CD4-positive, alpha-beta T cell (primary cell): ENCODE measurements at places on chromosomes 4 and X.

DNA sequence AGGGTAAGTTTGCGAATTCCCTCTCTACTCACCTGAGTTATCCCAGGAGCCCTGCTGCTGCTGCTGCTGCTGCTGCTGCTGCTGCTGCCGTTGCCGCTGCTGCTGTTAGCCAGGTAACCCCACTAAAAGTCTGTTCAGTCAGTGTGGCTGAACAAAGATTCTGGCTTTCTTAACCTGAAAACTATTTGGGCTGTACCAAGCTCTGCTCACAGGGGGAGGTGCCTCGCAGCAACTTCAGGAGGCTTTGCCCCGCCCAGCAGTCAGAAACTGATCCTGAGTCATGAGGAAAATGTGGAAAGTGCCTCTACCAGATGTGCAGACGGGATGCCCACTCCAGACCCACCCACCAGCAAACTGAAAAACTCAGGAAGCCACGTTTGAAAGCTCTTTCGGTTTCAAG lies at the start of gene CAPN6:
CAPN6 (minus strand) TSS at position 145 of the 400 bp plus-strand sequence. CDS start 6,547 bp downstream, outside the sequence.
- no peak for DNase-seq

GRCh38 chrX:11781133-11781532 lies 23.1 kb downstream of the MSL3 start:
- no peak for DNase-seq

GRCh38 chr4:151728679-151729078 lies 32.1 kb downstream of the GATB start:
- no peak for DNase-seq

DNA sequence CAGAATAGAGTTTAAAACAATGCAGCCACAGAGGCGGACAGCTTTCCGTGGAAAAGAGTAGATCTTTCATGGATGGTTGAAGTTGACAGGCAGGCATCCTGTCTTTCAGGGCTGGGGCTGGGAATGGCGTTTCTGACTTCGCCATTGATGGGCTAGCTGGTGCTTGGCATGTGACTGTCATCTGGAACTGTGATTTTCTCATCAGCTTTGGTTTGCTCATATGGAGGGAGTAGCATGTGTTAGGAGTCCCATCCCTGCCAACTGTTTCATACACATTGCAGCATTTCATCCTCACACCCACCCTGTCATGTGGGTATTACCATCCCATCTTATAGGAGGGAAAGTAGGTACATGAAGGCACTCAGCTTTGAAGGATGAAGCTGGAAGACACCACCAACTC lies 49.2 kb upstream of the STX18 start:
- no peak for DNase-seq

- DNase-seq = peak; percentile 32
Observed at GRCh38 chr4:1012034-1012739, 761 bp downstream of the FGFRL1 start.

DNA sequence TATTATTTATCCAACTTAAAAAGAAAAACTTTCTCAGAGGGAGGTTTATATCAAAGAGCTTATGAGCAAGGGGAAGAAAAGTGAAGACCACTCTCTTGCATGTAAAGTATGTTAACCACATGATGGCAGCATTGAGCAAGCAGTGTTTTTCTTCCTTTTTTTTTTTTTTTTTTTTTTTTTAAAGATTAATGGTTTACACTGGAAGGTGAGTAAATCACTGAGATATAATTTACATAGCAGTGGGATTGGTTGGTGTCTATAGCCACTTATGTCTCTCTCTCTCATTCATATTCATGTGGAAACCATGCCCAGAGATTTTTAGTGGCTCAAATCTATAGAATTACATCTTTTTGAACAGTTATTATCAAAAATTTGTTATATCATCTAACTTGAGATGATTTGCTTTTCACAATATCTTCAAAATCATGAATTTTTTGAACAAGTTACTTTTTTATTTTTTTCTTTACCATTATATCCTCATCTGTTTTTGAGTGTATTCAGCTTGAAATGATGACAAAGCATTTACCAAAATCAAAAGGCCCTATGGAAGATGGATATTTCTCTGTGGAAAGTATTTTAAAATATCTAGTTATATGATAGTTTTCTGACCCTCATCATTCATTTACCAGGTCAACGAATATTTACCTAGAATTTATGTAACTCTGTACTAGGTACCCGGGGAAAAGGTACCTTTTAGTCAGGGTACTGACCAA lies 31.6 kb downstream of the MTHFD2L start:
- DNase-seq = no peak

GRCh38 chrX:14927401-14927800 lies 54.2 kb downstream of the MOSPD2 start:
- DNase-seq = no peak

DNA sequence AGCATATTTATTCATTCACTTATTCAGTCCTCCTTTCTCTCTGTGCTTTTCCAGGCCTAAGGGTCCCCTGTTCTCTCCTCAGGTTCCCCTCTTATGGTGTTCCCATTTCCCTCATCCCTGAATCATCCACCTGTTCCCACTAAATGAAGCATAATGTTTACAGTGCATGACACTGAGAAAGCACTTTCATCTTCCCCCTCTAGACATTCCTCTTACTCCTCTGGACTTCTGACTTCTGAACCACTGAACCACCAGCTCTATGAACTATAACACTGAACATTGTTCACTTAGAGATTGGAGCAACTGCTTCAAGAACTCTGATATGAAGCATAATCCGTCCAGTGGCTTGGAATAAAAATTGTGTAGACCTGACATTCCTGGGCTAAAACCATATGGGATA lies 59.5 kb downstream of the CD38 start:
- DNase-seq = no peak

- DNase-seq = no peak
Observed at GRCh38 chrX:39164212-39164611, 363.0 kb downstream of the MID1IP1 start.

DNA sequence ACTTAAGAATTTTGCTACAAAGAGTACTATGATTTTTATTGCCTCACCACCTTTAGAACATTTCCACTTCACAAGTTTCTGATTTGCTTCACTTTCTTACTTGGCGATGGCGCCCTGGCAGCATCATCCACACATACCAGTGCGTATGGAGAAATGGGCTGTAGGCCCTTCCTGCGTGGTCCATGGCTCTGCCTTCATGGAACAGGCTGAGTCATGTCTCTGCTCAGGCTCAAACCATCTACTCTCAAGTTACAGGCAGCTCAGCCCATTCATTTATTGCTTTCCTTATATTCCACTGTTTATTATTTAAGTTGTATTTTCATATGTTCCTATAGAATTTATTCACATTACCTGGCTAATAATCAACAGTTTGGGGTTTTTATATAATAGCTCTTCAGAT lies 21.1 kb downstream of the CASP3 start:
- DNase-seq = no peak

DNA sequence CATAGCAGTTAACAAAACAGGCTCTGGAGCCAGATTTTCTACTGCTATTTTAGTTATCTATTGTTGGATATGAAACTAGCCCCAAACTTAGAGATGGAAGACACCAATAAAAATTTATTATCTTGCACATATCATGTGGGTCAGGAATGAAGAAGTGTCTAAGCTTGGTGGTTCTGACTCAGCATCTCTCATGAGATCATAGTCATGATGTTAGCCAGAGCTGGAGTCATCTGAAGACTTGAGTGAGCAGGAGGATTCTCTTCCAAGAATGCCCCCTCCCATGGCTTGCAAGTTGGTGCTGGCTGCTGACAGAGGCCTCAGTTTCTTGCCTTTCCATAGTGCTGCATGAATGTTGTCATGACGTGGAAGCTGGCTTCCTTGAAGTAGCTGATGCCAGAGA lies 68.2 kb upstream of the TAPT1 start:
- no peak for DNase-seq

- no peak for DNase-seq
Observed at GRCh38 chr4:104989371-104989770, 157.3 kb upstream of the TET2 start.

- DNase-seq = no peak
Observed at GRCh38 chrX:134676436-134676835, 18.2 kb upstream of the PLAC1 start.

DNA sequence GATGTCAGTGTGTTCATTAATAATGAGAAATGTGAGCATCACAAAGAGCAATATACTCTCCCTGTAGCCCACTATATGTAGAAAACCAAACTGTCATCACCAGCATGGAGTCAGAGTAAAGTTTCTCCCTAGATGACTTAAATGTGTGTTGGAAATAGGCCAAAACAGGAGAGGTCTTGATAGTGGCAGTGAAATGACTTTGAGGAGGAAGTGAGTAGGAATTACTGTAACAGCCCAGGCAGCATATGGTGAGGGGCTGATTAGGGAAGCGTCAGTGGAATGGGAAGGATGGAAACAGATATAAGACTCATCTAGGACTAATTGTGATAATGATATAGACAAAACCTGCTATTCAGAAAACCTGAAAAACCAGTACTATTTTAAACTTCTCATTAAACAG lies 83.9 kb downstream of the ATXN3L start:
- DNase-seq = no peak

GRCh38 chr4:6297266-6297815 lies 27.7 kb downstream of the WFS1 start:
- DNase-seq = no peak

- DNase-seq = no peak
Observed at GRCh38 chr4:8029689-8030088, 90.0 kb upstream of the AFAP1 start.

- no peak for DNase-seq
Observed at GRCh38 chr4:121822796-121823504, 733 bp downstream of the CCNA2 start.

DNA sequence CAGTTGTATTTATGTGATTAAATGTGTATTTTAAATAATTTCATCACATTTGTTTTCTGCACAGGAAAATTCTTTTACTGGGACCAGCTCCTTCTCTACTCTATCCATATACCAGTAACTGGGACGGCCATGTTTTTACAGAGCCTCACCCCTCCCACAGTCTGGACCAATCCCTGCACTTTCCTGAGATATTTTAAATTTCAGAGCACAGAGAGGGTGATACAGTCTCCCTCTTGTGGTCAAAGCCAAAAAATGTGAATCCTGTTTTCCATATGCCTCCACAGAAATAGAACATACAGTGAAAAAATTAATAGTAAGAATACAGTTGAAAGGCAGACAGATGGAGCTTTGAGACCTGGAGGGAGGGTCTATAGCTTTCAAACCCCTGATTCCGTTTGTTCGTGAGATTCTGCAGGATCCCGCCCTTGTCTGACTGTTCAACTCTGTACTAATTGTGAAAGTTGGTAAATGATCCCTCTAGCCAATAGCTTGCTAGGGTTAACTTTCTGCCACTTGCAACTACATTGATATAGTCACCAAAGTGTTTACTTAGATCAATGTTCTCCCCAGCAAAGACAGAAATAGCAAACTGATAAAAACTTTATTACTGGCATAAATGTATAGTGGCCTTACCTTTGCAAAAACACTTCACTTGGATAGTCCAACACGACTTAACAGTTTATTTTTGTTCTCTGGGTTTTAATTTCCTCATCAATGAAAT lies 172.2 kb downstream of the PPARGC1A start:
- DNase-seq = no peak

- DNase-seq = no peak
Observed at GRCh38 chr4:84366161-84366560, 132.9 kb downstream of the NKX6-1 start.

GRCh38 chr4:81789741-81790399 lies 318.2 kb upstream of the RASGEF1B start:
- DNase-seq = no peak

GRCh38 chr4:95294321-95294720 lies 254.5 kb downstream of the UNC5C start:
- no peak for DNase-seq

DNA sequence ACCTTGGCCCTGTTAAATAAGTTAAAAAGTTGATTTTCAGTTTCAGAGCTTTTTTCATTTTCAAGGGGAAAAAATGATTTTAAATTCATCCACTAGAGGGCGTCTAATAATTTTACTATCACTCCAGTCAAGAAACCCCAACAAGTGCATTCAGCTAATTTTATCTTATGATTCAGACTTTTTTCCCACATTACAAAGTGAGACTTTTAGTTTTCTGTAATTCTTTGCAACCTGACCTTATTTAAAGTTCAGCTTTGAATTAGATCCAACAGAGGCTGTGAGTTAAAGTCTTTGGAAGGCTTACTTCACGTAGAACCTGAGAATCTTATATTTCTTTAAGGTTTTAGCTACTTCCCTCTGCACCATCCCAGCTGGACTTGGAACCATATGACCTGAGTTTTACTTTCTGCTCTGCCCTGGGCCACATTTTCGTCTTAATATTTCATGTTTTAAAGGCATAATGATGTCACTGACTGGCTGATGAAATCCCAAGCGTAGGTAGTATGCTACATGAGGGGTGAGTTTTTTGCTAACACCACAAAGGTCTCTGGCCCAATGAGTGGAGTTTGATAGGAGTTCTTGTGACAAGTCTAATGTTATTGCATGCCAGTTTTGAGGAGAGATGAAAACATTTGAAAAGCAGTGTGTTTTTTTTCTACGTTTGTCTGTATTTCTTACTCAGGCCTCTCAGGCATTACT lies 7.2 kb downstream of the GNRHR start:
- DNase-seq = no peak

- no peak for DNase-seq
Observed at GRCh38 chr4:94304365-94304971, 38.2 kb downstream of the HPGDS start.

GRCh38 chr4:145935253-145936141 lies 3.1 kb downstream of the ZNF827 start:
- no peak for DNase-seq

GRCh38 chr4:127905029-127905428 lies 24.3 kb downstream of the PLK4 start:
- DNase-seq = no peak

DNA sequence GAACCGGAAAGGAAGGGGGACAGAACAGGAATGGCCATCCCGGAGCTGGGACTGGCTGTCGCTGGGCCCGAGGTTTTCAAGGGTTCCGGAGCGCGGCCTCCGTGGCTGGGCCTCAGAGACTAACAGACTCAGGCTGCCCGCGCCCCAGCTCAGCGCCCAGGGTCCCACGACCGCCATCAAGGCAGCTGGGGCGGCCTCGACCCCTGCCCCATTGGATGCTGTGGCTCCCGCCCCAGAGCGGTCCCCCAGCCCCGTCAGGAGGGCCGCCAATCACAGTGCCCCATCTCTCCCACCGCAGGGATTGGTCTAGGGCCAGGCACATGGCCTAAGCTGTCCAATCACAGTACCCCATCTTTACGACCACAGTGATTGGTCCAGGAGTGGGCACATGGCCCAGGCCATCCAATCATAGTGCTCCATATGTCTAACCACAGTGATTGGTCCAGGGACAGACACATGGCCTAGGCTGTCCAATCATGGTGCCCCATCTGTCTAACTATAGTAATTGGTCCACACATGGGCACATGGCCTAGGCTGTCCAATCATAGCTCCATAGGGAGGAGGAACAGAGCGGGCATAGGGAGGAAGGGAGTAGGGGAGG lies 105.3 kb upstream of the NKX1-1 start:
- no peak for DNase-seq

DNA sequence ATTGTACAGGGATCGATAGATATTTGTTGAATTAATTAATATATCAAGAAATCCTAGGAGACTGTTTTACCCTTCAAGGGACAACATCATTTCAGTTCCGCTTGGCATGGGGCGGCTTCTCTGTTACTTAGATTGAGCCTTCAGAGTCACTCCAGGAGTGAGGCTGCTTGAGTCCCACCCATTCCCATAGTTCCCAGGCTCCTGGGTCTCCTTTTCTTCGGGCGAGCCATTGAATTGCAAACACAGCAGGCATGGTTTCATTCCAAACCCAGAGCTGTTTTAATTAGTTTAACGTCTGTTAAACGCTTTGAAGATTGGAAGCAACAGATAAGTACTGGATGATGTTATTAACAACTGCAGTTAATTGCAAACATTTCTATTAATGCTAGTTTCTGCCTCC lies 571 bp upstream of the EDA start:
- no peak for DNase-seq
